Foreskin melanocyte (primary cell): ENCODE measurements at places on chromosomes 6 and 20.

DNA sequence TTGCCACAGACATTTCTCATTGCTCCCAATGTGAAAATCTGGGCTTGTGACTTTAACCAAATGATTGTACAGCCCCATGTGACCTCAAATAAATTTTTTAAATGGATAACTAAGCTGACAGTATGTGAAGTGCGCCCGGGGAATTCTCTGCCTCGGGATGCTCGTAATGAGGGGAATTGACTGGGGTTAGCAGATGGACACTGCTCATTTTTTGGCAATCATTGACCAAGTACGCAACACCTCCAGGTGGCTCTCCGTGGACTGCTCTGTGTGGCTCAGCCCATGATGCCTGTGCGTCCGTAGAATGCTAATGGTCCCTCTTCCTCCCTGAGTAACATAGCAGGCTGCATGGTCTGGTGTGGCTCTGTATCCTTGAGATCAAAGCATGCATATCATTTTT, 42.4 kb downstream of the FARS2 start:
- DNase-seq = no peak

DNA sequence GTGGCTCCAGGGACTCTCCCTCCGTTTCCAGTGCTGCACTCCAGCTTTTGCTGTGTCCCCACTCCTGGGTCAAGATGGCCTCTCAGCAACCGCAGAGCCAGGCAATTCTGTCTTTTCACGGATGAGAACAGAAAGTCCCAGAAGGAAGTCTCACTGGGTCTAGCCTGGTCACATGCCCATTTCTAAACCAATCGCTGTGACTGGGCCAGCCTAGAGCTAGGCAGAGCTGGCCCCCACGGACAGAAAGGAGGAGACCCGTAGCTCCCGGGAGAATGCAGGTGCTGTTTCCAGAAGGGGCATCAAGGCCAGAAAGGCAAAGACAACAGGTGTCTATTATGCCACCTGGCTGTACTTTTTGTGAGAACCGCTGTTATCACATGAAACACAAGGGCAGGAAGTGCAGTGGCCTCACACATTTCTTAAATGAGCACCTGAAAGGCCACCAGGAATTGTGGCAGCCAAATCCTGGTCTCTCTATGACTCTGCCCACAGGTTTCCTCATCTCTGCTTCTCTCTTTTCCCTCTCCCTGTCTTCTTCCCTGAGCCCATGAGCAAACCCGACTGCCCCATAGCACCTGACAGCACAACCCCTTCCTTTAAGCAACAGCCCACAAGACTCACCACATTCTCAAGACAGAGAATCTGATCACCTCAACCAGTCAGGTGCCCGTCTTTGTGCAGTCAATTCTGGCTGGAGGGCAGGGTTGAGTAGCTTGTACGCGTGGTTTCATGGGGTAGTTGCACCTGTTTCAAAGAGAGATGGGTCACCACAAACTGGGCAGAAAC, 37.1 kb upstream of the B4GALT5 start:
- DNase-seq = no peak

- no peak for DNase-seq
Observed at GRCh38 chr20:31869673-31869941, 720 bp downstream of the DUSP15 start.

DNA sequence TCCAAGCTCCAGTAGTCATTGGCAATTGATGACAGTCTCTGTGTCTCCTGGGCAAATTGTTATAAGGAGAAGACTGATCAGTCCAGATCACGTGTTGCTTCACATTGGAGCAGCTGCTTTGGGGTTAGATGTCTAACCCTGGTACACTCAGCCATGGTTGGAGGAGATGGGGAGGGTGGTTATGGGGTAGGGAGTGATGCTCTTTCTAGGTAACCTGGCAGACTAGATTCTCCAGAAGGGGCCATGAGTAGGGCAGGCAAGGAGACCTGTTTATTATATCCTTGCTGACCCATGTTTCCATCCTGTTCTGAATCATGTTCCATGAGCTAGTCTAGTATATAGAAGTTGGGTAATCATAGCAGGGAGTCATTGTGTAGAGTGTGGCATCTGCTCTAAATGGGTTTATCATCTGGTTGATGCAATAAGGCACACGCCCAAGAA, 50.8 kb upstream of the BACH2 start:
- no peak for DNase-seq

GRCh38 chr20:39021748-39022147, 59.6 kb downstream of the DHX35 start:
- no peak for DNase-seq

DNA sequence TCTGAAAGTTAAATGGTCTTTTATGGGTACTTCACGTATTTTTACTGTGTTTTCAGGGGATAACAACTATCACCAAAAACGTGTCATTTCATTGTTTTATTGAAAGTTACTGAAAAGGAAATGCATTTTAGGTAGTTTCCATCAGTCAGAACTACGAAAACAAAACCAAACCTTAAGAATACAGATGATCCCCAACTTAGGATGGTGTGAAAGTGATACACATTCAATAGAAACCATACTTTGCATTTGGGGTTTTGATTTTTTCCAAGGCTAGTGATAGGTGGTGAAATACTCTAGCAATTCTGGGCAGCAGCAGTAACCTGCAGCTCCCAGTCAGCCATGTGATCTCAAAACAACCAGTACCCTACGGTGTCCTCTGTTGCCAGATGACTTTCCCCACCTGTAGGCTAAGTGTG, 25.9 kb upstream of the EFHC1 start:
- no peak for DNase-seq

- DNase-seq = no peak
Observed at GRCh38 chr6:53236241-53236640, 87.6 kb upstream of the GCM1 start.

- peak; percentile 54 for DNase-seq
Observed at GRCh38 chr6:44041461-44042260, 85.6 kb downstream of the MRPL14 start.
